Activated CD4-positive, alpha-beta memory T cell treated with anti-CD3 and anti-CD28 coated beads for 36 hours (primary cell): ENCODE measurements at places on chromosomes 3 and 15.

DNA sequence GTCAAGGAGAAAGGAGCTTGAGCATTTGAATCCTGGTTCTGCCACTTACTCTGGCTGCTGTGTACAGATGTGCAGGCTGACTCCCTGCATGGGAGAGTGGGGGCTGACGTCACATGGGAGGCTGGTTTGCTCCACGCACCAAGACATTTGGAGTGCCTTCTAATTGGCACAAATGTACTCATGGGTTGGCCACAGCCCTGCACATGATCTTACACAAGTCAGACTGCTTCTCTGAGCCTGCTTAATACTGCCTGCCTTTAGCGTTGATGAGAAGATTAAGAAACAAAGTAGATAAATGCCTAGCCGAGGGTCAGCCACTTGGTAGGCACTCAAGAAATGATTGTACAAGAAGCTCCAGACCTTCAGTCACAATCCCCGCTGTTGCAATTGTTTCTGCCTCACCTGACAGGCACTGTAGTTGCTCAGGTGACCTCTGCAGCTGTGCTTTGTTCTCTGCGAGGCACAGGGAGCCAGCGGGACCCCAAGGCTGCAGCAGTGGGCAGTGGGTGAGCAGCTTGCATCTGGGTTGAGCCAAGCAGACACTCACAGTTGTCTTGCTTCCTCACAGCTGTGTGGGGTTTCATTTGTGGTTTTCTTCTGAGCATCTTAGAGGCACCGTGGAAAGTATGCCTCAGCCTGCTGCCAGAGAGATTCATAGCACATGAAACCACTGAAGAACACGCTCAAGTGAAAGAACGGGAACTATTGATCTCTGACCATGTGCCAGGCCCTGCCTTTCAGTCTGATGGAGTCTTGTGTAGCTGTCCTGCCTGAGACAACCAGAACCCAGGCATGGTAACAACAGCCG, 33.1 kb downstream of the GRK7 start:
- H3K4me1 ChIP-seq = peaks cover 48% of the 10 kb centered on the region
- DNase-seq = peak; percentile 88
- H3K4me3 ChIP-seq = peak overlapping the region; percentile 84
- H3K27ac ChIP-seq = peak overlapping the region; percentile 94

GRCh38 chr3:24086617-24087404, 141.7 kb downstream of the NR1D2 start:
- H3K4me3 ChIP-seq = no peak overlapping the region
- H3K36me3 ChIP-seq = no peaks in the 10 kb centered on the region
- H3K27ac ChIP-seq = no peak overlapping the region
- DNase-seq = no peak
- H3K4me1 ChIP-seq = no peaks in the 10 kb centered on the region
- H3K27me3 ChIP-seq = peaks cover 3% of the 10 kb centered on the region

GRCh38 chr15:26697913-26698312, 75.0 kb downstream of the GABRB3 start:
- no peaks in the 10 kb centered on the region for H3K4me1 ChIP-seq
- H3K27ac ChIP-seq = no peak overlapping the region
- no peak for DNase-seq
- no peak overlapping the region for H3K4me3 ChIP-seq
- H3K27me3 ChIP-seq = no peaks in the 10 kb centered on the region

DNA sequence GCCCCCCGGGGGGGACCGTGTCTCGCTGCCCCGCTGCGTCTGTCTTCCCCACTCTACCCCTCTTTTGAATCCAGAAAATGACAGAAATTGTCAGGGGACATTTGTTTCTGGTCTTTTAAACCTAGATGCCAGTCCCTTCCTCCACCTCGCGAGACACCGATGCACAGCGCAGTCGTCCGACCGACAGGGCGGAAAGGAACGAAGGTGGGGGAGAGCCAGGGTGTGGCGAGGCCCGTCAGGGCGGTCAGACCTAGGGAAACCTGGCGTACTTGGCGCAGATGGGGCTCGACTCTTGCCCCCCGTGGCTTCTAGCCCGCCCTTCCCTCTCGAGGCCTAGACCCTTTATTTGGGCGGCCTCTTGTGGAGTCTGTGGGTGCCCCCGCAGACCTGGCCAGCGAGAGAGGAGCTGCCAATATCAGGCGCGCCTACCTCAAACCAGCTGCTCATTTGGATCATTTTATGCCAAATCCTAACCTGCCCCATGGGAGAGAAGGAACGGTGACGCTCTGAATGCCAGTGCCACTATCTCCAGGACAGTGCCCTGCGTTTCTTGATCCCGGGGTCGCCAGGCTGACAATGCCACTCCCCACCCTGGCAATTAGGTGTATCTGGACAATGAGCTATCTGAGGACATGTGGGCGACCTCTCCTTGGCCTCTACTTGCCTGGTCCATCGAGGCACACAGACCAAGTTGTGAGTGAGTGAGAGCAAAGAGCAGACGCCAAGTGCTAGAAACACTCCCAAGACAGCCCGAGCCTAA, 500 bp upstream of the RAB6B start:
- H3K4me3 ChIP-seq = peak overlapping the region; percentile 54
- H3K27ac ChIP-seq = no peak overlapping the region
- H3K36me3 ChIP-seq = no peaks in the 10 kb centered on the region
- DNase-seq = no peak
- peaks cover 34% of the 10 kb centered on the region for H3K27me3 ChIP-seq

GRCh38 chr15:40364251-40364650, 6.2 kb downstream of the DISP2 start:
- no peak for DNase-seq
- peaks cover 16% of the 10 kb centered on the region for H3K4me1 ChIP-seq
- no peak overlapping the region for H3K4me3 ChIP-seq
- no peak overlapping the region for H3K27ac ChIP-seq
- H3K36me3 ChIP-seq = no peaks in the 10 kb centered on the region
- no peaks in the 10 kb centered on the region for H3K27me3 ChIP-seq

GRCh38 chr15:64560998-64561397, 100.6 kb downstream of the ZNF609 start:
- DNase-seq = no peak
- H3K27me3 ChIP-seq = no peaks in the 10 kb centered on the region
- peaks cover 12% of the 10 kb centered on the region for H3K36me3 ChIP-seq
- H3K4me1 ChIP-seq = peaks cover 41% of the 10 kb centered on the region
- no peak overlapping the region for H3K4me3 ChIP-seq
